ENCODE measurements at places on chromosomes 12 and 14.

DNA sequence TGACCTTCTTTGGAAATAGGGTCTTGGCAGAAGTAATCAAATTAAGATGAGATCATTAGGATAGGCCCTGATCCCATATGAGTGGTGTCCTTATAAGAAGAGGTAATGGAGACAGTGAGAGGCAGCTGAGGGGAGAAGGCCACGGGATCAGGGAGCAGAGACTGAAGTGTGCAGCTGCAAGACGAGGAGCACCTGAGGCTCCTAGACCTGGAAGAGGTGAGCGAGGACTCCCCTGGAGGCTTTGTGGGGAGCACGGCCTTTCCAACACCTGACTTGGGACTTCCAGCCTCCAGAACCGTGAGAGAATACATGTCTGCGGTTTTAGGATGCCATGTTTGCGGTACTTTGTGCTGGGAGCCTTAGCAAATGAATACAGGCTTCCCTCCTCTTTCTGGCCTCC, 37.5 kb downstream of the LRTM2 start:
- no peak for DNase-seq

DNA sequence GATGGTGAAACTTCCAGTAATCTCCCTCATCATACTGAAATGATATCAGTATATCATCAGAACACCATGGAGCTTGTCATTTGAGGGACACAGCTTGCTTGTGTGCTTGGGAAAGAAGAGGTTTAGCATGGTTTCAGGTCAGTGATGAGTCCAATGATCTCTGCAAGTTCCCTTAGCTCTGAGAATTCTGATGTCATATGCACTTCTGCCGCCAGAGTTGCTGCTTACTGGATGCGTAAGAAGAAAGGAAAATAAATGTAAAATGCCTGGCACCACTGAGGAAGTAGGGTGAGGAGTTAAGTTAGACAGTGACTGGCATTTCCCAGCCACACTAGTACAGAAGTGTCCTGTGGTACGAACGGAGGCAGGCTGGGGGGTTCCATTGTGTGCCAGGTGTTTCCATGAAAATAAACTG, 22.6 kb downstream of the PRKCH start:
- no peak for DNase-seq

DNA sequence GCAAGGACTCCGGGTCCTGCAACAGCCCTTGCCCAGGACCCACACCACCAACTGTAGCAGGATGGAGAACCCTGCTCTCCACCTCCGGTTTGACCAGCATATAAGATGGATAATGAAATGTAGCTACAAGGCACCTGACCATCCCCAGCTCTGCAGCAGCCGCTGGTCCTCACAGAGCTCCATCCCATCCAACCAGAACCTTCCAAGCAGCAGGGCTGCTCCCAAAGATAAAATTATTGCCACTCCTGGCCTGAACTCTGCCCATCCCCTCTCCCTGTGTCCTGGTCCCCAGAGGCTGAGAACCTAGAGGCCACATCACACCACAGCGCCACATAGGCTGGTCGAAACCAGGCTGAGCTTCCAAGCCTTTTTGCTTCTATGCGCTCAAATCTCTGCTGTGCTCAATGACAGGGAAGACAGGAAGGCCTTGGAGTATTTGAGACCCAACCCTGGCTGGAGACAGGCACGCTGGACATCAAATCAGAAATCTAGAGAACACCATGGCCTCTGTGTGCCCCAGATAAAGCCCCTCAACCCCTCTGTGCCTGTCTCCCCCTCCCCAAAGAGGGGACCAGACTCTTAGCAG, 4.2 kb downstream of the CDK2AP1 start:
- DNase-seq = no peak

GRCh38 chr12:131222329-131223139, 268.8 kb downstream of the ADGRD1 start:
- DNase-seq = no peak

- no peak for DNase-seq
These were observed 97.0 kb upstream of the NEDD1 start for GRCh38 chr12:96810057-96810456.

DNA sequence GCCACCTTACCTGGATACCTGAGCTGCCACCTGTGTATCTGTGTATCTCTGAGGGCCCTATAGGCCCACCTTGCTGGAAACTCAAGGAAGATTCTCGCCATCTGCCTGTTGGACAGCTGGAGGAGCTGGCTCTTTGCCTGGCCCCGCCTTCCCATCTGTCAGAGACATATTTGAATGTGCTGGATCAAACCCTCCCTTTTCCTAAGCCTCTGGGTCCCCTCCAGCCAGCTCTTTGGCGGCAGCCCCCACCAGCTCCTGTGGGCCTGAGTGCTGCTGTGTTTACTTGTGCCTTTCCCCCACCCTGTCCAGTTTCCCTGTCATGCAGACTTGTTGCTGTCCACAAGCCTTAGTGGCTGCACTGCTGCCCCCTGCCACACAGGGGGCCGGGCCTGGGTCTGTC, 55.9 kb upstream of the SRSF5 start:
- no peak for DNase-seq

GRCh38 chr14:75561013-75561432, 17.4 kb upstream of the FLVCR2 start:
- peak; percentile 32 for DNase-seq

- peak; percentile 85 for DNase-seq
These were observed 180.0 kb downstream of the NPAS3 start for GRCh38 chr14:33118668-33119067.

- no peak for DNase-seq
These were observed 312.2 kb downstream of the ATXN7L3B start for GRCh38 chr12:74849801-74850200.

DNA sequence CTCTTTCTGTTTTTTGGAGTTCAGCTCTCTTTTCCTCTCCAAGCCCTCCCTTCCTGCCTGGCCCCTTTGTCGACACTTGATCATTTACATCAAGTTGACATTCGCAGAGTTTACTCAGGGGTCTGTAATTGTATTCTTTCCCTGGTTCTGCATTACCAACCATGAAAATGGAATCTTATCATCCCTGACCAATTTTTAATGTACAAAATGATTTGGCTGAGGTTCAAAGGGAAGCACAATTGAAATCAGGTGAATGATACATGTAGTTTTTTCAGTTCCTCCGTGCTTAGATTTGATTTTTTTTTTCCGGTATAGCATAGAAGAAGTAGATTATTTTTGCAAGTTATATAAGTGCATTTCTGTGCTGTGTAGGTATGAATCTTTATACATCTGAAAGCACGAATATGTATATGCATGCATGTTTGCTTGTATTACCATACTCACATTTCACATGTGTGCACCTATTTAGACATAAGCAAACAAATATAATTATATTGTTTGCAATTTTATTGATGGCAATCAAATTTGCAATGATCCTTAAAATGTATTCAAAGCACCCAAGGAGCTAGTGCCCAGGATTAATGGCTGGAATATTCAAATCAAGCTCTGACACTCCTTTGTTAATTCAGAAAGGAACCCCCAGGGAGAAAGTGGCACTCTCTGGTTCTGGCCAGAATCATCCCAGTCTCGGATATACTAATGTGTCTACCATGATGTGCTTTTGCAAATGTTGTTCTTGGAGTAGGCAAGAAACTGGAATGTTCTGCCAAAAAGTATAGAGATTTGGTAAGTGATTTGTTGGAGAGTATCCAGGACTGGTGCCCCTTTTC, 189.3 kb downstream of the VRK1 start:
- no peak for DNase-seq

DNA sequence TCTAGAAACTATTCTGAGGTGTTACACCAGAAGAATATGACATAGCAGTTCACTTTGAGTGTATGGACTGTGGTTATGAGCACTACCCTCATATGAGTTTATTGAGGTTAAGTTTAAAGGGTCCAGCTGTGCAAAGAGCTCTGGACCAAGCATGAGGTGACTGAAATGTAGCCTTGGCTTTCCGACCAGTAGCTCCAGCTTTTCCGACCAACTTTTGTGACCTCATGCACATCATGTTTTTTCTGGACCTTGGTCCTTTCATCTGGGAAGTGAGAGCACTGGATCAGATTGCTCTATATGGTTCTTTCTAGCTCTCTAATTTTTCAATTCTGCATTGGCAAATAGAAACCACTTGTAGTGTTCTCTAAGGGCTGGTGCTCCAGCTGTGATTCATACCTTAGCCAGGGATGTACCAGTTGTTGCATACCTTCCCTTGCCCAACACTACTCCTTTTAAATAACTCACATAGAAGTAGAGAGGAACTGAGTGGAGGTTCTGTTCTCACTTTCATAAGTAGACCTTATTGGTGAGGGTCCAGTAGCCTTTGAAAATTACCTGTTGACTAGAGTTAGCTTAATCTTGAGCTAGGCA, 16.6 kb downstream of the IGF1 start:
- no peak for DNase-seq

DNA sequence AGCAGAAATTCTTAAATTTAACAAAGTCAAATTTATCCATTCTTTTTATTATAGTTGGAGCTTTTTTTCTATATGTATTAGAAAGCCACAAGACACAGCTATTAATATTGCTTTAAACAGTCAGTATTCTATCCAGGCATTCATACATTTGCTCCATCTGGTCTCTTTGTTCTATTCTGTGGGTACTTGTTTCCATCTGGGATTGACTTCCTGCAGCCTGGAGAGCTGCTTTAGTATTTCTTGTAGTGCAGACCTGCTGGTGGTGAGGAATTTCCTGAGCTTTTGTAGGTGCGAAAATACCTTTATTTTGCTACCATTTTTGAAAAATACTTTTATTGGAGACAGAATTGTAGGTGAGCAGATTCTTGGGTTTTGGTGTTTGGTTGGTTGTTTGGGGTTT, 29.0 kb downstream of the CCDC60 start:
- no peak for DNase-seq

- no peak for DNase-seq
These were observed 213.4 kb downstream of the EGLN3 start for GRCh38 chr14:33737446-33737845.

GRCh38 chr12:58034311-58034710, 92.9 kb downstream of the ATP23 start:
- no peak for DNase-seq
